ENCODE measurements at places on chromosomes 7 and 10.

DNA sequence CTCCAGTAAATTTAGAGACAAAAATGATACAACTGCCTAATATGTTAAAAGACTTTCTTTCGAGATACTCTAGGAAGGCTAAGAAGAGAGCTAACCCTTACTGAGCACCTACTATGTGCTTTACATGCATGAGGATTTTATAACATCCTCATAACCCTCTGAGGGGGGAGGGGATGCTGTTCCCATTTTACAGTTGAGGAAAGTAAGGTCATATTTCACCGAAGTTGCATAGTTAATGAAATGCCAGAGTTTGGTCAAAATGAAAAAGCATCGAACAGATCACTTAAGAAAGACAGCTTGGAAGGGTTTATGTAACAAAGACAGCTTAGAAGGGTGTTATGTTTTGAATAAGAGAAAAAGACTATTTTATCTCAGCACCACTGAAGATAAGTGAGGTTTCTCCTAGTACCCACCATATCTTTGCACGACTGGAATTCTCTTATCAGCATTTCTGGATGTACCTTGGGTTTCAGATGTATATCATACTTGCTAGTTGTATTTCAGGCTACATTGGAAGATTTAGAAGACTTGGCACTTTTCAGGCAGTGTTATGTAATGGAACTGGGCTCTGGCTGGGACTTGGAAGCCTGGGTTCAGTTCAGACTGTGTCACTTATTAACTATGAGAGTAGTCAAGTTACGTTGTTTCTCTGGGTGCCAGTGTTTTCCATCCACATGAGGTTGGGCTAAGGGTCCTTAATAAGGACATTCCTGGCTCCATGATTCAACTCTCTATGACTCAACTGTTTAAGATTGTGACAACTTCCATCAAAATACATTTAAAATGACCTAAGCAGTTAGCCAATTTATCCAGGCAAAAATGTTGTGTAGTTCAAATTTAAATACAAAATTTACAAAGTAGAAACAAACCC, 6.0 kb downstream of the RHOBTB1 start:
- DNase-seq, result no peak

- no peak for DNase-seq
Measured at GRCh38 chr10:124703778-124704427, 40.3 kb downstream of the FAM53B start.

- DNase-seq, result no peak
Measured at GRCh38 chr7:98668255-98668654, 51.2 kb downstream of the NPTX2 start.

DNA sequence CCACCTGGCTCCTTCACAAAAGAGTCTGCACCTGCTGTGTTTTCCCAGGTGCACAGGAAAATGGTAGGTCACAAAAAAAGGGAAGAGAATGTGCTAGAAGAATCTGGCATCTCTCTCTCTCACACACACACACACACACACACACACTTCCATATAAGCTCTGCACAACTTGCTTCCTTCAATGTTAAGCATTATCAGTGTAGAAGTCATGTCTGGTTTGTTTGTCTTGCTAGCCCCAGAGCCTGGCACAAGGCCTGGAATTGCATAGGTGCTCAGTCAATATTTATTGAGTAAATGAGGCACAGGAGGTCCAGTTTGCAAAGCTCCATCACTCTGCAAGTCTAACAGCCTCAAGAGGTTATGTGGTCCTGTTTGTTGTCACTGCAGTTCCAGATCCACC, 867.3 kb upstream of the AUTS2 start:
- DNase-seq, result no peak

DNA sequence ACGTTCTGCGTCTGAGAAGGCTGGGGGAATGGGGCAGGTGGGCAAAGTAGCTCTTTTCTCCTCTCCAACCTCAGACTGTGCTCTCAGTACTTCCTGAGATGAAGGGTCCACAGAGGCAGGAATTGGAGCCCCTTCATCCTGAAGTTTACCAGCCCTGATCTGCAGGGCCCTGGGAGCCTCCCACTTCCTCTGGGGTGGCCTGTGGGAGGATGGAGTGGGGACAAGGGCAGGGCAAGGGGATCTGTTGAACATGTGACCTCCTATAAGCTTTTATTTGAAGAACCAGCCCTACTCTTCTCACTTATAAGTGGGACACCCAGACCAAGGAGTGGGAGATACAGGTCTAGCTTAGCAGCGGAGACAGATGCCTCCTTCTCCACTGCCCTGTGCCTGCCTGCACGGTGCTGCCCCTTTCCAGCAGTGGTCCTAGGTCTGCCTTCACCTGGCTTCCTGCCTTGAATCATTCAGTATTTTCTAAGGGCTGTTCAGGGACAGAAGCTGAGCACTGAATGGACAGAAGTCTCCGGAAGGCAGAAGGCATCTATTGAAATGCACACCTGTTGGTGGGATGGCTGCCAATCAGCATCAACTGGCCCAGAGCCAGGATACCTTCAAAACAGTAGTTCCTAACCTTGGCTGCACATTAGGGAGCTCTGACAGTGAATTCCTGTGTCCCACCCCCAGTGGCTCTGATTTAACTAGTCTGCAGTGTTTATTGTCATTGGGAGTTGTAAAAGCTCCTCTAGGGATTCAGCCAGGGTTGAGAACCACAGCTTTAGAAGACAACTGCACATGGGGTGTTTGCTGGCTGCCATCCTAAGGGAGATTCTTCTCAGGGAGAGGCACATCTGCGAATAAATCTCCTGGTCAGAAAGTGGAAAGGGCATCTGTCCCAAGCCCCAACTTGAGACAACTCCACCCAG, 2.7 kb upstream of the ARHGAP22 start:
- no peak for DNase-seq

DNA sequence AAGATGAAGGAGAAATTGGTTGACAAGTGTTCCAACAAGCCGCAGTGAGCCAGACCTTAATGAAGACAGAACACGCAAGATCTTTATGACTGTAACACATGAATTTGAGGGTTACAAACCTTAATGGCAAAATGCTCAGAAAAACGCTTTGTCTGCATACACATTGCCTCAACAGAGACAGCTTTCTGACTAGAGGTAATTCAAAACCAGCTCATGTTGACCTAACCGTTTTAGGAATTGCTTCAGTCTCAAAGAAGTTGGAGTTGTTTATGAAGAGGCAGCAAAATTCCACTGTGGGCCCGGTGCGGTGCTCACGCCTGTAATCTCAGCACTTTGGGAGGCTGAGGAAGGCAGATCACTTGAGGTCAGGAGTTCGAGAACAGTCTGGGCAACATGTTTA, 2.2 kb upstream of the GTF2I start:
- no peak for DNase-seq

DNA sequence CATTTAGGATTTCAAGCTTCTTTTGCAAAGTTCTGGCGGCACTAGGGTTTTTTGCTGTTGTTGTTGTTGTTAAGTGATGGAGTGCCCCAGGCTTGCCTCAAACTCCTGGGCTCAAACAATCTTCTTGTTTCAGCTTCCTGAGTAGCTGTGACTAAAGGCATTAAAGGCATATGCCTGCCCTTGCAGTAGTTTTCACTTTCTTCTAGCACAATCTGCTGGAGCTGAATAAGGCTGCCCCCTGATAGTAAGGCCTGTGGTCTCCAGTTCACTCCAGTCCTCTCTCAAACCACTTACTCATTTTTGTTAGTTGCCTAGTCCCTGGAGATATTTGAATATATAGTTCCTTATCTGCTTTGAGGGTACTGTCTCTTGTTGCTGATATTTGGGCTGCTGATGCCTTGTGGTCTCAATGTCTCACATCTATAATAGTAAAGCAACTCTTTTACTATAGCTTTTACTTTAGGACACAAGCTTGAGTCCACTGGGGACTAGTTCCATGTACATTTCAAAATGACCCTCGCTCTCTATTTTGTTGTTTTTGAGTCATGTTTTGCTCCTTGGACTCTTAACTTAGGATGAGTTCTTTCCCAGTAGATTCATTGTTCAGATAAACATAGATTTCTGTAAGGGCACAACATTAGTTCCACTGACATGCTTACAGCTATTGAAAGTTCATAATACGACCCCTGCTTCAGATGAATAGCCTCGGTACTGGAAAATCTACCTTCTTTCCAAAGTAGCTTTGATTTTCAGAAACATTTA, 25.5 kb downstream of the PHF14 start:
- no peak for DNase-seq

DNA sequence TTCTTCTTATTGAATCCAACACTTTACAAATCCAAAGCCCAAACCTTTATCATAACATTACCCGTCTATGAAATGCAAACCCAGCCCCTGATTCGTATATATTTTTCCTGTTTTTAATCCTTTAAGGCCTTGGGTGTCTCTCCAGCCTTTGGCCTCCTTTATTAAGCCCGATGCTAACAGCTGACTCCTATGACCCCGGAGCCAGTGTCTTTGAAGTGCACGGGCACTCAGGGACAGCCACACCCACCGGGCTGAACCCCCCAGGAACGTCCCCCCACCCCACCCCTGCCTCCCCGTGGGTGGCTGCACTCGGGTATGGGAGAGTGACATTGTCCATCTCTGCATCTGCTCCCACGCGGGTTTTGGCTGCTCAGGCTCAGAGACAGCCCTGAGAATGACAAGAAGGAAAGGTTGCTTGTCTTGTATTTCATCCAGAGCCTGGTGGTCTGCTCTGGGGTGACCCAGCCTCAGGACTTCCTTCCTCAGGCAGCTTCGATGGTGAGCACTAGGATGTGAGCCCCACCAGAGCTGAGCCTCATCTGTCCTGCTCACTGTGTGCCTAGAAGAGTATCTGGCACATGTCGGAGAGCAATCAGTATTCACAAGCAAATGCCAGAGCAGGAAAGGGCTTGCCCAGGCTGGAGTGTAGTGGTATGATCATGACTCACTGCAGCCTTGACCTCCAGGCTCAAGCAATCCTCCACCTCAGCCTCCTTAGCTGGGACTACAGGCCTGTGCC, 210.4 kb downstream of the SKIDA1 start:
- DNase-seq, result no peak

DNA sequence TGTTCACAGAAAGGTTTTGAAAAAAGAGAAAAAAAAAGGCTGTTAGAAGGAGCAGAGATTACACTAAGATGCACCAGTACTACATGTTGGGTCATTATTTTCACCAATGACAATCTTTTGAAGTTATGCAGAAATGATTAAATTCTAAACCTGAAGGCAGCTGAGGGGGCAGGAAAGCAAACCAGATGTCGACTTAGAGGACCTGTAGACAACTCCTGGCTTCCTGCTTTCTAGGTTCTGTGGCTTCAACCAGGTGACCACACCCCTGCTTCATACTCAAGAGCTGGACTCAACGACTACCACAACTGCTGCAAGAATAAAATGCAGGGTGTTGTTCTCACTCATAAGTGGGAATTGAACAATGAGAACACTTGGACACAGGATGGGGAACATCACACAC, 30.0 kb downstream of the MYOF start:
- no peak for DNase-seq

DNA sequence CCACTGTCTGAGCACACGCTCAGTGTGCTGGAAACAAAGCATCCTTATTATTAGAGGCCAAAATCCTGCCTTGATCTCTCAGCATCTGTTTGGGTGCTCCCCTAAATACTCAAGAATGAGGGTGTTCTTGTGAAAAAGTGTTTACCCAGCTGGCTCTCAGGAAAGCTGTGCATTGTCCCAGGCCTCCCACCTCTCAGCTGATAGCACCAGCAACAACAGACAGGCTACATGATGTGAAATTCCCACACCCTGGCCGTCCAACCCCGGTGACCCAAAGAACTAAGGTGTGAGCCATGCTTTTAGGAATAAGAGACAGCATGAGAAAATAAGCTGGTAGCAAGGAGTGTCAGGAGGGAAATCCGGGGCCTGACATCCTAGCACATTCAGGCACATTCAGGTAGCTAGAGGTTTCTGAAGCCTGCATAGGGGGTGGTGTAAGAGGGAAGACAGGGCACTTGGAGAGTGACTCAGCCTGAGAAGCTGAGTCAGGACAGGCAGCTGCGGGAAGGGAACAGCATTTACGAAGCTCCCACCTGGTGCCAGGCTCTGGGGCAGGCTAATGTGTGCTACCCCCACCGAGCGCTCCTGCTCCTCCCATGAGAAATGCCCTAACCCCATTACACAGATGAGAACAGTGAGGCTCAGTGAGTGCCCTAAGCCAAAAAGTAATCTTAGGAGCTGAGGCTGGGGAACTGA, 205.6 kb downstream of the GRID1 start:
- DNase-seq, result no peak

DNA sequence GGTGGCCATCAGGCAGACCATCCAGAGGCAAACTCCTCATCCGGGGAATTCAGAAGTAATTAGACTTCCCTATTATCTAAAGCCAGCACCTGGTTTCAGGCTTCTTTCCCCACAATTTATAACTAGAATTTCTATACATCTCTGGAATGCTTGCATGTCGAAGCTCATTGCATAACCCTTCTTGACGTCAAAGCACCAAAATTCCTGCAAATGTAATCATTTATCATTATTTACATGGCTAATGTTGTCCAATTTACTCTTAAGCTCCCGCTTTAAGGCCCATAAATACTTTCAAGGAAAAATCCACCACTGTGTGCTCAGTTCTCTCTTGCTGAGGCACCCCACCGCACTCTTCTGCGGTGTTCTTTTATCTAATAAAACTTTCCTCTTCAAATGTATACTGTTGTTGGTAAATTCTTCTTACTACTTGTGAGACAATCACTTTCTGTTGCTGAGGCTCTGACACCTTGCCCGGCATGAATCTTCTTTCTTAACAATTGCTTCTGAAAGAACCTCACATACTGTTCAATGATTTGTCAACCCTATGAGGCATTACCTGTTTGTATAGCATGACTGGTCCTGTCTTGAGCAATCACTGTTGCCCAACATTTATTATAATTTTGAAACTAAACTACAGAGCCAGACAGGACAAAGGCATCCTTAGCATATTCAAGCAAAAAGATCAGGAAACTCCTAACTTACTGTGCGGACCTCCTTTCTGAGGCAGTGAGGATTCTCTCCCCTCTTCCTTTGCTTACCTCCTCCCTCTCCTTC, 17.4 kb upstream of the GPR141 start:
- no peak for DNase-seq
